ENCODE measurements at places on chromosomes 7 and 10. TPM values are rescaled to one million over a fixed set of nuclear protein-coding genes. Genes with fewer than 3 reads are reported as not detected.

Gene RNF148
- not detected for total RNA-seq

Gene HHEX
- total RNA-seq, result 3.9 TPM

Gene ADAP1
- total RNA-seq, result 2.3 TPM

Gene NPSR1
- not detected for total RNA-seq

Gene ZCWPW1
- total RNA-seq, result 4.3 TPM

Gene OR9A2
- not detected for total RNA-seq
